ENCODE measurements at places on chromosomes 6 and 20.

DNA sequence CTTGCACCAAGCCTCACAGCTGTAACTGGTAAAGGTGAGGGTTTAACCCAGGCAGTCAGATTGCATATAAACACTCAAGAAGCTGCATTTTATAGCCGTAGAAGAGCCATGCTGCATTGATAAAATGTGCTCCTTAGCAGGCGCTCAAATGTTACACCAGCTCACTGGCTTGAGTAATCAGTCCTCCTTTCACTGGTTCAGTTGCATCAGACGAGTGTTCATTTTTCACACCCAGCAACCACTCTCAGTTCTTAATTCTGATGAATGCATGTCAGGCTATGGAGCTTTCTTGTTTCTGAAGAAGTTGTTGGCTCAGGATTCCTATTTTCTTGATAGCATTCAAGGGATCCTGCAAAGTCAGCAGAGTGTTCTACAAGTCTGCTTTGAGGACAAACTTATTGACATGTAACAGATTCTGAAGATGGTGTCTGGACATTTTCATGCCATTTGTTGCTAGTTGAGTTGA lies 198.3 kb downstream of the PLCB1 start:
- no peak for DNase-seq

GRCh38 chr6:14375930-14376329 lies 258.4 kb downstream of the CD83 start:
- no peak for DNase-seq

- peak; percentile 59 for DNase-seq
Observed at GRCh38 chr6:43724914-43725642, 37.5 kb upstream of the MRPS18A start.

DNA sequence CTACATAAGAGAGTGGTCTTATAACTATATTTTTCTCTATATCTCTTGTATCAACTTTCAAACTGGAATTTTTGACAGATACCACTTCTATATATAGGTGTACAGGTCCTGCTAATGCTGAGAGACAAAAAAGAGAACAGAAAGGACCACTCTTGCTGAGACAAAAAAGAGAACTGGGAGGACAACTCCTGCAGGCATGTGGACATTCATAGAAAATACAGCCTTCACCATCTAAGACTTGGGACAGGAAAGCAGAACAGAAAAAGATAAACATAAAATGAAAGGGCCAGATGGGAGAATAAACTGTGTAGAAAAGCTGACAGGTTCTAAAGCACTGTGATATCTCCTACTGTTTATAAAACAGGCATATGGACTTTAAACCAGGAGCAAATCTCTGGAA lies 541.0 kb upstream of the ADGRB3 start:
- no peak for DNase-seq

GRCh38 chr20:62618611-62619529 lies 23.4 kb upstream of the SLCO4A1 start:
- DNase-seq, result no peak

- DNase-seq, result no peak
Observed at GRCh38 chr6:141734071-141734840, 398.5 kb upstream of the GJE1 start.

DNA sequence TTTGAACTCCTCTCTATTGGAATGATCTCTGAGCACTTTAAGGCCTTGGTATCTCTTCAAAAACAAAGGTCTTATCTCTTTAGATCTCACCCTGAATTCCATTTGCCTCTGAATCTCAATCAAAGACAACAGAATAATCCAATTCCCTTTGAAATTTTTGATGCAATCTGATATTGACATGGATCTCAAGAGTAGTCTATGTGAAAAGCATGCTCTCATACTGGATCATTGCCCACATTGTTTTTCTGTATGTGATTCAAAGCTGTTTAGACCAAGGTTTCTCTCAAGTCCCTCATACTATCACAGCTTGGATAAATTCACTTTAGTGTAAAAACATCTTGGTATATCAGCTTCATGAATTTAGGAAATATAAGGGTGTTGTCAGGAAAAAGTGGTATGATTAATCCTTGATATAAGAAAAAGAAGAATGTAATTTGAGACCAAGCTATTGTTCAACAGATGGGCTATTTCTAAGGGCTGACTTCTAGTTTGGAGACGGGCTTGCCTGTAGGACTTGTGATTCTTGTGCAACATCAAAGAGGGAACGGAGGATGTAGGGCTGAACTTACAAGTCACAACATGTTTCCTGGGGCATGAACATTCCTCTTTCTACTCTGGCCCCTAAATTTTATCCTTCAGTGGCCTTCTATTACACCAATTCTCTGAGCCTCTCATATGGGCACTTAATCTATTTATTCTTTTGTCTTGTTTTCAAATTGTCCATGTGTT lies 77.9 kb upstream of the CITED2 start:
- DNase-seq, result no peak

- no peak for DNase-seq
Observed at GRCh38 chr20:6863798-6864201, 96.3 kb downstream of the BMP2 start.

DNA sequence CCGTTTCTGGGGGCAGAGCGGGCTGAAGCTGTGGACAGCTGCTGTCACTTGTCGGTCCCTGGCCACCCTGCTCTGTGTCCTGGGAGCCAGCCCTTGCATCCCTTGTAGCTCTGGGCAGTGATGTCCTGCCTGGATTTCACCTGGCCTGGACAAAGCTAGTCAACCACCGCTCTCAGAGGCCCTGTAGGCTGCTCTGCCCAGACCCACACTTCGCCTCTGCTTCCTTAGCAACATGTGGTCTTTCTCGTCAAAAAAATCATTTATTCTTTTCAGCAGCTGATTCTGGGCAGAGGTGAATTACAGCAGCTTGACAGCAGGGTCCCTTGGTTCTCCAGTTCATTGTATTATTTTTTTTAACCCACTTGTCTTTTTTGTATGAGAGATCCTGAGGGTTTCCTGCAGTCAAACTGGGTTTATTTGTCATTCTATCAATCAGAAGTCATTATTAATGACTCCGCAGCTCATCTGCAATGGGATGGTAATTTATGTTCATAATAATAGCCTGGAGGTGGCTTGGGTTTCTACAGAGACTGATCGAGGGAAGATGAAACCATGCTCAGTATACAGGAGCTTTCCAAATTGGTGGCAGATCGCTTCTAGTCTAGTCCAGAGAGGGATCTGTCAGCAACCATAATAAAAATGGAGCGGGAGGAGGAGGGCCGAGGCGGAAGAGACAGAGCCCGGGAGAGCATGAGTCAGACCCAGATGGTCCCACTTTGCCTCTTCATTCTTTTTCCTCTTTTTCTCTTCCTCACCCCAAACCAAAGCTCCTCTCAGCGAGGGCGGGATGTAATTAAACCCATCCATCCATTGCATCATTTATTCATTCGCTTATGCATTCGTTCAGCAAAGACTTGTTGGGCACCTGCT lies 22.4 kb downstream of the EDN3 start:
- no peak for DNase-seq

DNA sequence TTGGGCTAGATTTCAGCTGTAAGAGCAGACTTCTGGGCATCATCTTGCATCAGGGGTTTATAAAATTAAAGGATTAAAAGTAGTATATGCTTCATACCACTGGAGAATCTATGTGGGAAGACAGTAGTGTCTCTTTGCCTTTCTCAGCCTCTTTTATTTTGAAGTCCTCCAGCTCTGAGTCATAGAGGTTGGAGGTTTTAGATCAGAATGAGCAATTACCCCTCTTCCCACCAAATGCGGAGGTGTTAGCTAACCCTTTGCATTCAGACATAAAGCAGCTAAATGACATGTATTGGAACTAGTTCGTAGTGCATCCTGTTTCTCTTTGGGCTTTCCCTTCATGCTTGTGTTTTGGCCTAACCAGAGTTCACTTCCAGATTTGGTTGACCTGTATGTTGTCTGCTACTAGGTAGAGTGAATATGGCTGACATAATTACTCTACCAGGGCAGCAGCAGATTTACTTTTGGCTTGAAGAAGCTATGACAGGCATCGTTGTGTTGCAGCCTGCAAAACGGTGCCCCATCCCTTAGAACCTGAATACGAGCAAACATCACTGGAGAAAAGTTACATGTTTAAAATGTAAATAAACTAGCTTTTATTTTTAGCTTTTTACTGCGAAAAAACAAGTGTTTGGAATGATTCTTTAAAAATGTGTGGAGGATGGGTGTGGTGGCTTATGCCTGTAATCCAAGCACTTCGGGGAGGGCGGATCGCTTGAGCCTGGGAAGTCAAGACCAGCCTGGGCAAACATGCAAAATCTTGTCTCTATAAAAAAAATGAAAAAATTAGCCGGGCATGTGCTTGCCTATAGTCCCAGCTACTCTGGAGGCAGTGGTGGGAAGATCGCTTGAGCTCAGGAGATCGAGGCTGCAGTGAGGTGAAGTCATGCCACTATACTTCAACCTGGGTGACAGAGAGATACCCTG lies 82.2 kb downstream of the MYO6 start:
- no peak for DNase-seq

- DNase-seq, result no peak
Observed at GRCh38 chr6:81758221-81758620, 5.7 kb upstream of the TENT5A start.

GRCh38 chr20:1332749-1333300 lies 3.9 kb upstream of the SDCBP2 start:
- DNase-seq, result no peak

GRCh38 chr6:69907981-69908498 lies 41.7 kb downstream of the COL19A1 start:
- DNase-seq, result no peak

GRCh38 chr6:122388945-122389344 lies 10.5 kb upstream of the HSF2 start:
- DNase-seq, result no peak

GRCh38 chr20:57342829-57343228 lies 8.2 kb upstream of the RAE1 start:
- peak; percentile 37 for DNase-seq

- DNase-seq, result no peak
Observed at GRCh38 chr20:17391127-17391771, 139.9 kb downstream of the BFSP1 start.

GRCh38 chr6:64249115-64249514 lies 613.5 kb downstream of the PHF3 start:
- DNase-seq, result no peak

DNA sequence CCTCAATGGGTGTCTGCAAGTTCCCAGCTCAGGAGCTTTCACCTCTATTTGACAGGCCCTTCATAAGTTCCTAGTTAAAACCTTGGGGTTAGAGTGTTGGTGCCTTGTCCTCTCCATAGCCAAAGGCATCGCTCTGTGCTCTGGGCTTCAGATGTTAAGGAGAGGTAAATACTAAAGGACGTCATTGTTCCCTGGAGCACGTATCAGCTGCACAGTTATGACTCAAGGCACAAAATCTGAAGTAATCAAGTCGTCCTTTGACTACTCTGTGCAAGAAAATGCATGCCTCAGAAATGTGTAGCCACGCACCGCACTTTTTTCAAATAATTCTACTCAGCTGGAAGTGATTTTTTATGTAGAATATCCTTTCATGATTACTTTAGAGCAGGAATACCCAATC lies 240.8 kb upstream of the QKI start:
- DNase-seq, result no peak

- DNase-seq, result no peak
Observed at GRCh38 chr20:60007464-60007863, 49.2 kb downstream of the CDH26 start.

GRCh38 chr20:3281437-3281836 lies 42.4 kb upstream of the SLC4A11 start:
- DNase-seq, result no peak

DNA sequence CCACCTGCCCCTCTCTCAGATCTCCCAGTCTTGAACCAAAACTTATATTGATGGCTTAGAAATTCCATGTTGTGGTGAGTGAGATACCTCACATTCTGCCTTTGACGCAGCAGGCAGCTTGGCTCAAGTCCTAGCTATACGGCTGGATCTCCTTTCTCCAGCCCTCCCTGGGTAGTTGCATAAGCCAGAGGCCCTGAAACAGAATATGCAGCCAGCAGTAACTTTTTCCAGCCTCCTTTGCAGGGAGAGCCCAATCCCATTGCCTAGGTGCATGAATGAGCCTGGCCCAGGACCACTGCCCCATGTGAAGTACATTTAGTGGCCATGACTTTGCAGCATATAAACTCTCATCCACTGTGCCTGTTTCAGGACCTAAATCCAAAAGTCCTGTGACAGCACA lies 202.2 kb upstream of the CDYL start:
- DNase-seq, result no peak

- DNase-seq, result no peak
Observed at GRCh38 chr6:13181393-13181792, 146.9 kb downstream of the TBC1D7 start.

DNA sequence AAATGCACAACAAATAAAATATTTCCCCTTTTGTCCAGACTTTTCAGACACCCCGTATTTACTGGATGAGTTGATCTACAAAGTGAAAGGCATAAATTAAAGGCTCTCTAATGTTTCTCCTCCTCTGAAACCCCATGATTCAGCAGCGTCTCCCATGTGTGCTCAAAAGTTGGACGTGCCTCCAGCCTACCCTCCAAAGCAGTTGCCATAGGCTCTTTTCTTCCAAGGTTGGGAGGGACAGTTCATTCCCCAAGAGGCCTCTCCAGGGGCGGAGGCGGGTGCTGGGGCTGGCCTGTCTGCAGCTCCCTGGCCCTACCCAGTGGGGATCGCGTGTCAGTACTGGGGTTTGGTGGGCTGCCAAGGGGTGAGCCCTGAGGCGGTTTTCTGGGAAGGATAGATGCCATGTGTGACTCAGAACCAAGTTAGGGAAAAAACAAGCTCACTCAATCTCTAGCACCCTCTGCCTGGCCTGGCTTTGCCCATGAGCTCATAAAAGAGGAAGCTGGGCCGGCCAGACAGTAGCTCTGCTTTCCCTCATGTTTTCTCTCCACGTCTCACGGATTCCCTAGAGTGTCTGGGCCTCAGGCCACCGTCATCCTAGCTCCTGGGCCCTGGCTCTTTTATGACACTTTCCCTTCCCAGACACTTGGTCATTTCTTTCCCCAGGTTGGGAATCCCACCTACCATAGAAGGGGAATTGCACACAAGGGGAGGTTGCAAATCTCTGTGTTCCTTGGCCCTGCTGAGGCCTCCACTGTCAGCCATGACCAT lies 8.0 kb upstream of the IER3 start:
- DNase-seq, result peak; percentile 100

DNA sequence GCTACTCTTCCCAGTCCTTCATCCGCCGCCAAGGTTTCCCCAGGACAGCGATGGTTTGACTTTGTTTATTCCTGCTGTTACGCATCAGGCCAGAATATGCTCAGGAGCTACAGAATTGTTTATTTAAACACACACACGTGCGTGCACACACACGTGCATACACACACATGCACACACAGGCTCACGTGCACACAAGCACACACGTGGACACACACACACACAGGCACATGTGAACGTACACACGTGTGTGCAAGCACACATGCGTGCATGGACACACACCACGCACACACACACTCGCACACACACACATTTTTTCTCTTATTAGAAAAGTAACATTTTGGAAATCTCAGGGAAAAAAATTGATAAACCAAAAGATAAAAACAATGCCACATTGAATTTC lies 64.6 kb upstream of the UST start:
- DNase-seq, result no peak

- DNase-seq, result no peak
Observed at GRCh38 chr20:15831201-15831600, 742.0 kb downstream of the KIF16B start.

DNA sequence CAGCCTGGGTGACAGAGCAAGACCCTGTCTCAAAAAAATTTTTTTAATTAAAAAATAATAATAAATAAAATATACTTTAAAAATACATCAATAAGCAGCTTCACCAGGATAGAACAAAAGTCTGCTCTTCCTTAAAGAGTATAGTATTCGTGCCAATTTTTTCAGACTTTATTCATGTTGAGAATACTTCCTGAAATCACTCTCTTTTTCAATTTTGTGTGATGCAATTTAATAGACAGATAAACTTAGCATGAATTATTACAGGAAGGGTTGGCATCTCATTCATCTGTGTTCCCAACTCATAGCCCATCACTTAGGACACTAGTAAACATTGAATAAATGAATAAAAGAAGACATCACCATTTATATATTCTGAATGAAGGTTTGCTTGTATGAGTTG lies 52.4 kb downstream of the IPCEF1 start:
- DNase-seq, result no peak
